ENCODE measurements at places on chromosomes 4 and X.

- DNase-seq = no peak
Measured at GRCh38 chr4:133450813-133451212, 301.7 kb downstream of the PCDH10 start.

GRCh38 chr4:10441512-10441911 lies 15.7 kb downstream of the ZNF518B start:
- no peak for DNase-seq

DNA sequence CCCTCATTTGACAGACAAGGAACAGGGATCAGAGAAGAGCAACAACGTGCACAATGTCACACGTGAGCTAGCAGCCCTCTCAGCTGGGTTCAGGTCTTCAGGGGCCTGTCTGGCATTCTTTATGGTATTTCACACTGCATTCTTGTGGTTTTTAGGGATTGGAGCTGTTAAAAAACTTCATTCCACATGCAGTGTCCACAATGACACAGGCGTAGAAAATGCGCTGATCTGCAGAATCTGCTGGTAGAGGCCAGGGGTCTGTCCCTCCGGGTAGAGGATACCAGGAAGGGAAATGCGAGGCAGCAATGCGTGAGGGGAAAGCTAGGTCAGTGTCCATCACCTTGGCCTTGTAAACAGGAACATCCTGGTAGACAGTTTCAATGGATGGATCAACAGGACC lies 36.6 kb downstream of the MAP7D3 start:
- DNase-seq = no peak

- no peak for DNase-seq
Measured at GRCh38 chr4:151304755-151305154, 20.6 kb downstream of the SH3D19 start.

GRCh38 chrX:45747905-45748304 lies 547.2 kb upstream of the DIPK2B start:
- no peak for DNase-seq
